ENCODE measurements at places on chromosomes 16 and 17.
A peak's percentile ranks its signal among the peaks of the same experiment; 100 is the strongest.

DNA sequence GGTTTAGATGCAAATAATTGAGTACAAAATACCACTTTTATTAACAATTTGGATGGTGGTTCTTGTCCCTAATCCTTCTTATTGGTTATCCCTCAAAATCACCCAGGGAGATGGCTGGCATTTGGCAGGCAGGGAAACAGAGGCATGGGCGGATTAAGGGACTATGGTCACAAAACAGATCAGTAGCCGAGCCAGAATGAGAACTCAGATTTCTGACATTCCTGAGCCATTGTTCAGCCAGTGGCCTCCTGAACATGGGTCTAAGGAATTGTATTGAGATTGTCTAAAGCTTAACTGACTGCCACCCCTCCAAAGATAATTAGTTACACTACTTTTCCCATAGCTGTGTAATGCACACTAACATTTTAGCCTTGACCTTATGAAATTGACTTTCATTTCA is 88.4 kb downstream of the CHD9NB start:
- DNase-seq = no peak

DNA sequence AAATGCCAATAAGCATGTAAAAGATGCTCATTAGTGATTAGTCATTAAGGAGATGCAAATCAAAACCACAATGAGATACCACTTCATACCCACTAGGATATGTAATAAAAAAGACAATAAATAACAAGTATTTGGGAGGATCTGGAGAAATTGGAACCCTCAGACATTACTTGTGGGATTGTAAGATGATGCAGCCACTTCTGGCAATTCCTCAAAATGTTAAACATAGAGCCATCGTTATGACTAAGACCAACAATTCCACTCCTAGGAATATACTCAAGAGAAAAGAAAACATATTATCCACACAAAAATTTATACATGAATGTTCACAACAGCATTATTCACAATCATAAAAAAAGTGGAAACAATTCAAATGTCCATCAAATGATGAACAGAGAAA is 336.2 kb upstream of the PMFBP1 start:
- no peak for DNase-seq

DNA sequence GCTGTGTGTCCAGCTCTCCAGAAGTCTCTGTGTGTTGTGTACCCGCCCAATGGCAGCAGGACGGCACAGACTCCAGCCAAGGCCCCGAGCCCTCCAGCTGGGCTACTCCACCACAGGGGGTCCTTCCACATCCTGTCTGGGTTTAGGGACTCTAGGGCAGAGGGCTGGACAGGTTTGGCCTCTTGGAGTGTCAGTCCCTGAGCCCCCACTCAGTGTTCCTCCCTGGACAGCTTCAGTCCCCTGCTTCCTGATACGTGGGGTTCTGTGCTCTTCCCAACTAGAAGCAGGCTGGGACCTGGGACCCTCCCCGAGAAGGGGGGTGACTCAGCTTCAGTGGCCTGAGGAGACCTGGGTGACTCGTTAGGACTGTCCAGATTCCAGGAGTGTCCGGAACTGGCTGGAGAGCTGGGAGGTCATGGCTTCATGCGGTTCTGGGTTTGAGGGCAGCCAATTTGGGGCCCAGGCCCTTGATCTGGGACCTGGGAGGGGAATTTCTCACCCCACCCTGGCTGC is 4.2 kb downstream of the CDK3 start:
- DNase-seq = no peak

- no peak for DNase-seq
Measured at GRCh38 chr17:82840431-82840831, 609 bp upstream of the ZNF750 start.

DNA sequence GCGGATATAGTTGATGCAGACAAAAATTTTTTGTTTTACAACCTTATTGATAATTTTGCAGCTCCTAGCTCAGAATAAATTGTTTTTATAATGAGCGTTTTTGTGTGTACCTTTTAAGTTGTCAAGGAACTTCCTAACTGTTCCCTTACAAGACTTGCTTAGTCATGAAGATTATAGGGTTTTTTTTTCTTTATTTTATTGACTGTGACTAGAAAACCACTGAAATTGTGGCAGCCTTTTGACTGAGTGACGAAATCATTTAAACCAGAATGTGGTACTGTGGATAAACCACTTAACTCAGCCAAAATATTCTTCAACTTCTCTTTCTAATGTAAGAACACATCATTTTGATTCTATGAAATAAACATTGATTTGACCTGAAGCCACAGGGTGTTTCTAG is 40.8 kb upstream of the VPS4A start:
- DNase-seq = no peak

- no peak for DNase-seq
Measured at GRCh38 chr17:72311004-72311403, 190.2 kb downstream of the SOX9 start.

GRCh38 chr17:35766903-35767510 is 6.3 kb downstream of the C17orf50 start:
- no peak for DNase-seq

- no peak for DNase-seq
Measured at GRCh38 chr16:10497132-10498101, 83.0 kb downstream of the EMP2 start.

DNA sequence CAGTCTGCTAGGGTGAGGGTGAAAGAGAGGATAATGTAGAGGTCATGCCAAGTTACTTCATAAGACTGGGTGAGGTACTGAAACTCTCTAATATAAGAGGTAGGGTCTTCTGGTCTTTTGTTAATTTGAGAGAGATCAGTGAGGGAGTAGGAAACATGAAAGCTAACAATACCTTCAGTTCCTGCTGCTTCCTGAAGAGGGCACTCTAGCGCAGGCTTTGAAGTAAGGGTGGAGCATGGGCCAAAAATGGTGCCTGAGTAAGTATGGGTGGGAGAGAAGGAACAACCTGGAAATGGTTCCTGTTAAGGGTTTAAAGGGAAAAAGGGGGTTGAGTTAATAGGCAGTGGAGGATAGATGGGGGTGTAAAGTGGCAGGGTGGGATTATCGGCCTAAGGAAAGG is 2449.5 kb downstream of the TP53TG3F start:
- DNase-seq = no peak

- peak; percentile 94 for DNase-seq
Measured at GRCh38 chr17:82876602-82877379, 37.0 kb upstream of the ZNF750 start.

DNA sequence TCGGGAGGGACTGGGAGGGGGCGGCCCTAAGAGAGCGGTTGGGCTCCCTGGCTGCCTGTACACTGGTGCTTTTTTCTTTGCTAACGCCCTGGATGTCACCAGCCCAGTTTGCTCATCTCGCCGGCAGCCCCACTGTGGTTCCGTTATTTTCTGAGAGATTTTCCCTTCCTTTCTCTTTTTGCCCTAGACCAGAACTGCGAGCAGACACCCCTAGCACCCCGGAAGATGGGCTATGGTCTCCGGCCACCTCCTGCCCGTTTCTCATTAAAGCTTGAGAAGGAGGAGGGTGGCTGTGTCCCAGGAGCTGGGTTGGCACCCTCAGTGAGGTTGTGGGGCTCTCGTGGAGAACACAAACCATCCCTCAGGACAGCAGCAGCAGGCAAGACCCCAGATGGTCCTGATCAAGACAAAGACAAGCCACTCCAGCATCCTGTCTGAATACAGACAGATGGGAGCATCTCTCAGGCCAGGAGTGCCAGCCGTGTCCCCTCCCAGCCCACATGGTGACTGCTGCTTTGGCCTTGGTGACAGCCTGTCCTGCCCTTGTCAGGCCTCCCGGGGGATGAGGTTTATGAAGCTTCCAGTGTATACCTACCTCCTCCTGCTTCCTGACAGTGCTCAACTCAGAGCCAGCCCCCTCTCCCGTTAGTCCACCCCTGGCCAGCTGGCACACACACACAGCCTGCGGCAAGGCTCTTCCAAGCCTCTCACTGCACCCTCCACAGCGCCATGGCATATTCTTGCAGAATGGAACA is 77.2 kb downstream of the KCNJ12 start:
- no peak for DNase-seq

DNA sequence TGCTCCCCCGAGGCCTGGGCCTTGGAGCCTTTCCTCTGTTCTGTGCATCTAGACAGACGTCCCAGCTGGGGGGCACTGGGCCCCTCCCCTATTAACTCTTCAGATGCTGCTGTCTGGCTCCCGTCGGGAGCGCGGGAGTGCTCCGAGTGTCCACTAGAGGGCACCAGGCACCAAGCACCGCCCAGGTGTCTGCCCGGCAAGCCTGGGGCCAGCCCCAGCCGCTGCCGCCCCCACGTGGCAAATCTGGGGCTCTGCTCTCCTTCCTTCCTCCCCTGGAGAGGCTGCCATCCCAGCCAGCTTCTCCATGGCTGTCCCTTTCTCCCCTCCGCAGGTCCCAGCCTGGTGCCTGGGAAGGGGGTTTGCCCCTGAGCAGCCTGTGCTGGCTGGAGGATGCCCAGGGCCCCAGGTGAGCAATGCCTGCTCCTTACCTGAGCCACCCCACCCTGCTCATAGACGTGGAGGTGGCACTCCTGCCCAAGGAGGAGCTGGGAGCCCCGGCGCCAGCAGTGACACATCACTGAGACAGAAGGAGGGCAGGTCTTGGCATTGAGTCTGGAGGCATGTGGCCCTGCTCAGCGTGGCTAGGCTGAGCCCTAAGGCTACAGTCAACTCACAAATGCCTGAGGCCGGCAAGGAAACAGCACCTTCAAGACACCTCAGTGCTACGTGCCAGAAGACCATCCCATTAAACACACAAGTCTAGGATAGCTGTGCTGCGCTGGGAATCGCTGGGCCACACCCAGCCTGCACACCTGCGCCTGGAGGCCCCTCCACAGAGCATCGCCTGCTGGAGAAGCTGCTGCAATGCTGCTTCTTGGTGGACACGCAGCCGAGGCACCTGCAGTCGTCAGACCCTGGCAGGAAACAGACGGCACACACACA is 19.7 kb downstream of the TMEM235 start:
- peak; percentile 63 for DNase-seq

DNA sequence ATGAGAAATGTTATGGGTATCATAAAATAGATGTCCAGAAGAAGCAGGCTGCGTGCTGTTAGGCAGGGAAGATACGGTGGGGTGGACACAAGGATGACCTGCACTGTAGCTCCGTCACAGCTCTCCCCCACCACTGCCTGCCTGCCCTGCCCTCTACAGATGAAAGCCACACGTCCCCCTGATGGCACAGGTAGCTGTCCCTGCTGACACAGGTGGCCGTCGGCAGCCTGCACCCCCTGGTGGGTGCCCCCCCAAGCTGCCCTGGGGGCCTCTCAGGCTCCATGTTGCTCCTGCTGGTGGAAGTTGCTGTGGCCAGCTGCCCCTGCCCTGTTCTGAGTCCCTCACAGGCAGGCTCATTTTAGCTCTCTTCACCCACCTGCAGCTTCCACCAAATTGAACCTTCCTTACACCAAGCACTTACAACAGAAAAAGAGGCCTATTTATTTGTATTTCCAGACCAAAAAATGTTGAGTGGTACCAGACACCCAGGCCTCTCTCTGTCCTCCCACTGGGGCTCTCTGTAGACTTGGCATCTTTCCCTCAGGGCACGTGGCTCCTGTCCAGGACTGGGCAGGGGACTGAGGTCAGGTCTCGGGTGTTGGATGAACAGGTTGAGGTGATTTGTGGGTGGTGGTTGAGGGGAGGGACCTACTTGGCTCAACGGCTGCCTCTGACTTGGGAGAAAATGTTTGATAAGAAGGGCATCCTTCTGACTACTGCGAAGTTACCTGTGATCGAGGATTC is 50.1 kb upstream of the CACNG5 start:
- DNase-seq = no peak

GRCh38 chr17:81928544-81929252 is 1.2 kb upstream of the MAFG start:
- DNase-seq = no peak

- no peak for DNase-seq
Measured at GRCh38 chr16:3770530-3770929, 53.2 kb upstream of the TRAP1 start.

- DNase-seq = peak; percentile 90
Measured at GRCh38 chr17:27381007-27381501, 75.2 kb upstream of the KSR1 start.

GRCh38 chr16:9381905-9382304 is 290.5 kb downstream of the HAPSTR1 start:
- DNase-seq = no peak

DNA sequence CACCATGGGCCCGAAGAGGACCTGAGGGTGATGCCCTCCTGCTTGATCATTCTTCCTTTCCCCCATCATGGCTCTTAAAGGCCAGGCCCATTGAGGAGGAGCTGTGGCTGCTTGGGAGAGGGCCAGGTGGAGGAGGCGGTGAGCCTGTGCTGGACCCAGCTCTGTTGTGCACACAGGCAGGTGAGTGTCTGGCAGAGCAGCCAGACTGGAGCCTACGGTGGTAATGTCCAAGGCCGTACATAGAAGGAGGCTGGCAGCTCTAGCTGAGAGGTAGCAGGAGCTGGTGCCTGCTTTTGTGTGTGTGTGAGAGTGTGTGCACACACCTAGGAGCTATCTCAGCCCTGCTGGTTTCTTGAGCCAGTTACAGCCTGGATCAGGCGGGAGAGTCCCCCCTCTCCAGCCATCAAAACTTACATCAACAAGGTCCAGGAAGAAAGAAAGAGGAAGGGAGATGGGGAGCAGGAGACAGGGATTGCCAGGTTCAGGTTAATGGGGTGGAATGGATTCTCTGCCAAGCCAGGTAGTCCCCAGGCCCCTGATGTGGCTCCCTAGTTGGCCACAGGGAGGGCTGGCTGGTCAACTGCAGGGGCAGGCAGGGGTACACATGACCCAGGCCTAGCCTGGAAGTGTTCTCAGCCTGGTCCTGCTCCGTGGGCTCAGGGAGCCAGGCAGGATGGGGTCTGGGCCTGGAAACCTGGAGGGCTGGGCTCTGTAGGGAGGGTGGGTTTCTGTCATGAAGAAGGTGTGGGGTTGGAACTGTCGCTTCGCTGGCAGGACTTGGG is 107.1 kb downstream of the RAP1GAP2 start:
- no peak for DNase-seq

GRCh38 chr16:61148930-61149329 is 887.3 kb downstream of the CDH8 start:
- no peak for DNase-seq

DNA sequence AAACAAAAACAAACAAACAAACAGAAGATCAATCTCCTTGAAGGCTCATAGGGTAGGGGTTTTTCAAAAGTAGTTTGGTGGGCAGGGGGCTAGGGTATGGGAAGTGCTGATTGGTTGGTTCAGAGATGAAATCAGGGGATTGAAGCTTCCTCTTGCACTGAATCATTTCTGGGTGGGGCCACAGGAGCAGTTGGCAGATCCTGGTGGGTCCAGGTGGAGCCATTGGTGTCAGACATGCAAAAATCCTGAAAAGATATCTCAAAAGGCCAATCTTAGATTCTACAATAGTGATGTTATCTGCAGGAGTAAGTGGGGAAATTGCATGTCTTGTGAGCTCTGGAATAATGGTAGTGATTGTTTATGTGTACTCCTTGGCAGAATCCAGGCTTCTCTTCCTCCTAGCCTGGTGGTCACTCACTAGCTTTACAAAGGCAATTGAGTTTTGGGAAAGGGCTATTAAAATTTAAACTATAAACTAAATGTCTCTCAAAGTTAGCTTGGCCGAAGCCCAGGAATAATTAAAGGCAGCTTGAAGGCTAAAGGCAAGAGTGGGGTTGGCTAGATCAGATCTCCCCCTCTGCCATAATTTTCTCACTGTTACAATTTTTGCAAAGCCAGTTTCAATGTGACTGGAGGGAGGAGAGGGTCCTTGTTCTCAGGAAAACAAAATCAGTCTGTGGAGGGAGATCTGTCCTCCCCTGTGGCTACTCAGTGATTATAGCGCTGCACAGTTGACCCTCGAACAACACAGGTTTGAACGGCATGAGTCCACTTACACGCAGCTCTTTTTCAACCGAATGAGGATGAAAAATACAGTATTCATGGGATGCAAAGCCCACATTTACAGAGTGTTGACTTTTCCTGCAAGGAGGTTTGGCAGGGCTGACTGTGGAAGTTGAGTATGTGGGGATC is 45.2 kb downstream of the RNF112 start:
- DNase-seq = peak; percentile 31

- DNase-seq = peak; percentile 8
Measured at GRCh38 chr17:9467518-9467917, 108.1 kb downstream of the STX8 start.
